ENCODE measurements at places on chromosomes 3 and 15.
A peak's percentile ranks its signal among the peaks of the same experiment; 100 is the strongest.

GRCh38 chr3:127820826-127821313 lies 1.4 kb downstream of the MGLL start:
- no peak for DNase-seq

- no peak for DNase-seq
Measured at GRCh38 chr15:98728082-98728810, 79.9 kb downstream of the IGF1R start.

GRCh38 chr3:87621667-87622066 lies 345.3 kb upstream of the POU1F1 start:
- DNase-seq, result no peak

DNA sequence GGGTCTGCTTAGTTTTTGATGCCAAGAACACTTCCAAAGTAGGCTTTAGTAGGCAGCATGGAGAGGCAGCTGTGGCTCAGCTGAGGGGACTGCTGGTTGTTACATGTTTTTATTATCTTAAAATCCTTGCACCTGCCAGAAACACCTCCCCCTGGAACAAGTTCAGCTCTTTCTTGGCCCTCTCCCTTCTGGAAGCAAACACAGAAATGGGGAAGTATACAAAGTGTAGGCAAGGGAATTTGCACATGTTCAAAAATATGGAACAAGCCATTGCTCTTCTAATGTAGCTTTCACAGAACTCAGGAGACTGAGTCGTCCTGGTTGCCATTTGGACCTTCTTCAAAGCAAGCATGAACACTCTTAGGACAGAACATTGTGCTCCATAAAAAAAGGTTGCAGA lies 169.1 kb upstream of the SEMA6D start:
- no peak for DNase-seq

DNA sequence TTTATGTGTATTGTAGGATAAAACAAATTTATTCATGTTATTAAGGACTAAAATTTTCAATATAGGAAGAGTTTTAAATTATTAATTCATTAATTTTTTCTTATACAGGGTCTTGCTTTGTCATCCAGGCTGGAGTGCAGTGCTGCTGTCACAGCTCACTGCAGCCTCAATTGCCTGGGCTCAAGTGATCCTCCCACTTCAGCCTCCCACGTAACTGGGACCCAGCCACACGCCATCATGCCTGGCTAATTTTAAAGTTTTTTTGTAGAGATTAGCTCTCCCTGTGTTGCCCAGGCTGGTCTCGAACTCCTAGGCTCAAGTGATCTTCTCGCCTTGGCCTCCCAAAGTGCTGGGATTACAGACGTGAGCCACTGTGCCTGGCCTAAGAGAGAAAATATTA lies 14.7 kb downstream of the CCNB2 start:
- no peak for DNase-seq

DNA sequence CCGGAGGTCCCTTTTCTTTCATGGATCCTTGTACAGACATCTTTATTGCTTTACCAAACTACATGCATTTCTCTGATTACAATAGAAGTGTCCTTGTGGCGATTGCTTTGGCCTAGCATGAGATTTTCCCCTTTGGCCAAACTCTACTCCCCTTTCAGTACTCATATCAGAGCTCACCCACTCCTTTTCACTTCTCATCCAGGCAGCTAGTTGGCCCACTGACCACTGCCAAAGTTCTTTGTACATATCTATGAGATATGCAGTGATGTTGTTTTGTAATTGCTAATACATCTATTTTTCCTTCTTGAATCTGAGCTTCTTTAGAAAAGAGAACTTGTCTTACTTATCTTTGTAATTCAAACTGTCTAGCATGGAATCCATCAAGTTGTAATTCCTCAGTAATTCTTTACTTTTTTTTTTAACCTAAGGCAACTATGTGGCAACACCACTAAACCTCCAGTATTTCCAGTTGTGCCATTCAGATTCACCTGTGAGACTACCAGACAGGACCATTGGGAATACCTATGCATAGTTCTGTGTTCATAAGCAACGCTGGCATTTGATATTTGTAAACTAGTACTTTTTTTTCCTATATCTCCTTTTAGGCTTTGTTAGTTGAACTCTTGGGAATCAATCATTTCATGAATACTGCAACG lies 39.2 kb downstream of the AADACL2 start:
- peak; percentile 55 for DNase-seq

- DNase-seq, result no peak
Measured at GRCh38 chr3:185992831-185993374, 55.1 kb upstream of the TRA2B start.

- peak; percentile 69 for DNase-seq
Measured at GRCh38 chr15:69232144-69232543, 66.6 kb upstream of the PAQR5 start.

GRCh38 chr3:48068886-48069285 lies 52.7 kb upstream of the MAP4 start:
- no peak for DNase-seq

DNA sequence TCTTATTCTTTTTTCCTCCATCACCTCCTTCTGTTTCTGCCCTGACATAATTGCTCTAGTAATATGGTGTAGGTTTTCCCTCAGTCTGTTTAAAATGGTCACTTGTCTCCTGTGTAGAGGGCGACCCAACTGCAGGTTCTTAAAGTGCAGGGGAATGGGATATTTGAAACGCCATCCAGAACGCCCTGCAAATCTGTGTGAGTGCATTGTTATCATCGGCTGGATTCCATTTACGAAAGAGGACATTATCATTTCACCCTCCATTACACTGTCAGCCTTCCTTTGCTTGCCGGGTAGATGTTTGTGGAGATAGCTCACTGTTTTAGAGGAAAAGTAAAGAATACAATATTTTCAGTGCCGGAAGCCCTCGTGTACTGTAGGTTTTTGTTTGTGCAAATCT lies 354.0 kb downstream of the LRTM1 start:
- no peak for DNase-seq

DNA sequence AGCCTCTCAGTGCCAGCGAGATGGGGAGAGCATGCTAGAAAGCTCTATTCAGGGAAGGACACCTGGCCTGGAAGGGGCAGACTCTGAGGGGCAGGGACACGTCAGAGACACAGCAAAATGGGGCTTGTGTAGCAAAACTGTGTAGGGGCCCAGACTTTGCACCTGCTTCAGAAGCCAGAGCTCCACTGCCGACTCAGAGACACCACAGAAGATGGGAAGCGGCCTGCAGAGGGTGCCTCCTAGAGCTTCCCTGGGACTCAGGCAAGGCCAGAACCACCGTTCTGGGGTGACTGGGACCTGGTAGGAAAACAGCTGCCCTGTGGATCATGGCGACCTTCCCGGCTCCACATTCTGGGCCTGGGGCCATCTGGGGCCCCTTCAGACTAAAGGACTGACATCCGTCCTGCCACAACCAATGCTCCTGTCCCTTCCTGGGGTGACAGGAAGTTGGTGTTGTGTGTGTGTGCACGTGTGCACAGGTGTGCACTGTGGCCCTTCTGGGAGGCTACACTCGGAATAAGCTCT lies 17.4 kb upstream of the TKT start:
- DNase-seq, result no peak

DNA sequence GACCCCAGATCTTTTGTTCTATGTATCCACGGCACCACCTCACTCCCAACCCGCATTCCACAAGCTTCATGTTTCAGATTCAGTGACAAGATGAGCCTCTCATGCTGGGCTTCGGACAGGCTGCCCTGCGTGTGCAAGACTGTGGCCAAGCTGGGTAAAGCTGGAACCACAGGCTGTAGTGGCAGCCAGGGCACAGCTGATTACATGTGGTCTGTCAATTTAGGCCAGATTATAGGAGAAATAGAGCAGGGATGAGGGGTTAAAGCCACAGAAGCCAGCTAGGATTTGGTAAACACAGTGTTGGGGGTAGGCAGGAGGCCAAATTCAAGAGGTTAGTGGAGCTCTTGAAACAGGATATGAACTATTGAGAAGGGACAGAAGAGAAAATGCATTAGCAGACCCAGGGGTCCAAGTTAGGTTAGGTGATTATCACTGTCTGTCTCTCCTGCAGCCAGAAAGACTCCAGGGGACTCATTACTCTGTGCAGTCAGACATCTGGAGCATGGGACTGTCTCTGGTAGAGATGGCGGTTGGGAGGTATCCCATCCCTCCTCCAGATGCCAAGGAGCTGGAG lies 12.9 kb downstream of the SNAPC5 start:
- no peak for DNase-seq

DNA sequence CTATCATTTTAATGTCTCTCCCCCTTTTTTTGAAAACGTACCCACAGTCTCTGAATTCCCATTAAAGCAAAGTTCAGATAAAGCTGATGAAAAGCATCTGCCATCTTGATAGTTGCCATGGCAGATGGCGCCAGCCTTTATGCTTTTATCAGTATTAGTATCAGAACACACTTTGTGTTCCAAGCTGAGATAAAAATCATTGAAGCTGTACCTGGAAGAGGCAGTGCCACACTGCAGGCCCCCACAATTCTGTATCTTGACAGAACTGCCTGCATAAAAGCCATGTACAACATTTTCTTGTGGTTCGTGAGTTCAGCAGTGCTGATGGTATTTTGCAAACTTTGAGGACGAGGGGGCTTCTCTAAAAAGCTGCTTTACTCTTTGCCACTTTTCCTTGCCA lies 311.7 kb downstream of the SATB1 start:
- DNase-seq, result no peak

GRCh38 chr15:95558131-95558530 lies 772.4 kb upstream of the NR2F2 start:
- DNase-seq, result peak; percentile 74

DNA sequence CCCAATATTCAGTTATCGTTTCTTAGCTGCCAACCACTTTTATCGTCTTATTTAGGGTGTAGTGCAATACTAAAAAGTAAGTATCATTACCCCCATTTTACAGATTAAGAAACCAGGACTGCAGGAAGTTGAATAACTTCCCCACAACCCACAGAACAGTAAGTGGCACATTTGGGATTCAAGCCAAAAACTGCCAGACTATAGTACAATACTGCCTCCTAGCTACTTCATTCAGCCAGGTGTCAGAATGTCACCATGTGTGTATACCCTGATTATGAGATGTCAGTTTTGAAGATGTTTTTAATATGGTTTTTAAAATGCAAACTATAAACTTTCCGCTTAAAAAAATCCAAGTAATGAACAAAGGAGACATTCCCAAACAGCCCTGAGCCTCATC lies 74.2 kb upstream of the PROK2 start:
- peak; percentile 58 for DNase-seq

GRCh38 chr3:108603691-108604090 lies 14.2 kb downstream of the DZIP3 start:
- DNase-seq, result no peak

DNA sequence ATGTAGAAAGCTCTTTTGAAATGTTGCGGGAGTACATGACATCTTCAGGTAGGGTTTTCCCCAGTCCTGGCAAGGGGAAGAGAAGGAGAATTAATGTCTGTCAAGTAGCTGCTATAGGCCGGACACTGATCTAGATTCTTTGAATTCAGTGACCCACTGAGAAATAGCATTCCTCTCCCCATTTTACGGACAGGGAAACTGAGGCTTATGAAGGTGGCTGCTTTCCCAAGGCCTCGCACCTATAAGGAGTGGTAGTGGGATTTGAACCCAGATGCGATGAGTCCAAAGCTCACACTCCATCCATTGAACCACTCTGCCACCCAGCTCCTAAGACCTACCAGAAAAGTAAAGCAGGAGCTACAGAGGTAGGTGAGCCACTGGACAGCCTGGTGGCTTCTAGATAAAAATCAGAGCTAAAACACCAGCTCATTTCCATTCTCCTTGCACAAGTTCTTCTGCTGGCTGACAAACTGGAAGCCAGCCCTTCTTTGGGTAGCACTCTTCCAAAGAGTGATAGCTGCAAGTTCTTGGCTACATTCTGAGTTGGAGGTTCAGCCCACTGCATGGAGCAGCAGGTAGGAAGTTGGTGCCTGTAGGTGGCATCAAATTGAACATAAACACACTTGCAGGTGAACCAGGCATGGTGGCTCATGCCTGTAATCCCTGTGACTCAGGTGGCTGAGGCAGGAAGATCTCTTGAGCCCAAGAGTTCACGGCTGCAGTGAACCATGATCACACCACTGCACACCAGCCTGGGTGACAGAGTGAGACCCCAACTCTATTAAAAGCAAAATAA lies 22.0 kb downstream of the ZNF710 start:
- DNase-seq, result peak; percentile 37

GRCh38 chr3:134833453-134834163 lies 38.5 kb downstream of the EPHB1 start:
- no peak for DNase-seq

GRCh38 chr15:33152502-33153109 lies 41.9 kb downstream of the FMN1 start:
- DNase-seq, result peak; percentile 47

GRCh38 chr15:68310804-68311463 lies 33.4 kb downstream of the FEM1B start:
- DNase-seq, result no peak

- DNase-seq, result no peak
Measured at GRCh38 chr15:87939848-87940457, 316.6 kb downstream of the NTRK3 start.

DNA sequence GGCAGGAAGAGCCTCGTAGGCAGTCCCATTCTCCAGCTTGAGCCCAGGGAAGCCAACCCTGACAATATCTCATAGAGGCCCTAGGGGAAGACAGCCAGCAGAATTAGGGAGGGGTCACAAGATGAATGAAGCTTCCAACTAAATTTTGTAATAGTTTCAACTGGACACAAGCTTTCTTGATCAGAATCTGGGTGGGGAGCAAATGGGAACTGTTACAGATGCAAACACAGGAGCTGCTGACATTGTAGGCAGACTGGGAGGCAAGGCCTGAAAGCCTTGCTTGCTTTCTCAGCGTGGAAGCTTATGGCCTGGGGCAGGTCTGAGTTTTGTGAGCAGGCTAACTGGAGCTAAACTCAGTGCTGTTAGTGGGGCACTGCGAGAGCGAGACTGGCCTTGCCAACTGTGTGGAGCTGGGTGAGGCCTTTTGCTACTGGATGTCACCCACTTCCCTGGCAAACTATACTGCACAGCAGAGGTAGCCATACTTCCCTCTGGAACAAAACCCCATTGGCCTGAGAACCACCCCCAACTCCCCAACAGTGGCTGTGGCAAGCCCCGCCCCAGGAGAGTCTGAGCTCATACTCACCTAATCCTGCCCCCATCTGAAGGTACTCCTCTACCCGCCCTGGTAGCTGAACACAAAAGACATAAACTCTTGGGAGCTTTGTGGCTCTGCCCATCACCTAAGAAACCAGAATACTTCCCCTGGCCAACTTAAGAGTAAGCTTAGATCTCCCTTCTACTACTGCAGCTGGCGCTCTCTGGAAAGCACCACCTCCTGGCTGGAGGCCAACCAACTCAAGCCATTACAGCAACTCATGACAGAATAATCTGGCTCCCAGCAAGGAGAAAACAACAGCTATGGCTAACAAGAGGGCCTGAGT lies 42.9 kb downstream of the CFAP20DC start:
- peak; percentile 46 for DNase-seq

- DNase-seq, result no peak
Measured at GRCh38 chr3:96756516-96756915, 57.9 kb upstream of the EPHA6 start.

GRCh38 chr3:196774848-196775422 lies 35.3 kb downstream of the PAK2 start:
- peak; percentile 88 for DNase-seq

GRCh38 chr3:117480972-117481371 lies 771.4 kb downstream of the TUSC7 start:
- DNase-seq, result no peak

- no peak for DNase-seq
Measured at GRCh38 chr3:128287216-128287615, 133.9 kb downstream of the EEFSEC start.

GRCh38 chr3:32177702-32178198 lies 60.7 kb upstream of the CMTM8 start:
- peak; percentile 88 for DNase-seq

Measured in epithelial cell of esophagus (primary cell).